ENCODE measurements at places on chromosomes 1 and 21.

GRCh38 chr1:15328351-15329103 is 81.2 kb upstream of the EFHD2 start:
- no peak for DNase-seq

- no peak for DNase-seq
Observed at GRCh38 chr1:88685259-88685620, 1.2 kb downstream of the PKN2 start.

DNA sequence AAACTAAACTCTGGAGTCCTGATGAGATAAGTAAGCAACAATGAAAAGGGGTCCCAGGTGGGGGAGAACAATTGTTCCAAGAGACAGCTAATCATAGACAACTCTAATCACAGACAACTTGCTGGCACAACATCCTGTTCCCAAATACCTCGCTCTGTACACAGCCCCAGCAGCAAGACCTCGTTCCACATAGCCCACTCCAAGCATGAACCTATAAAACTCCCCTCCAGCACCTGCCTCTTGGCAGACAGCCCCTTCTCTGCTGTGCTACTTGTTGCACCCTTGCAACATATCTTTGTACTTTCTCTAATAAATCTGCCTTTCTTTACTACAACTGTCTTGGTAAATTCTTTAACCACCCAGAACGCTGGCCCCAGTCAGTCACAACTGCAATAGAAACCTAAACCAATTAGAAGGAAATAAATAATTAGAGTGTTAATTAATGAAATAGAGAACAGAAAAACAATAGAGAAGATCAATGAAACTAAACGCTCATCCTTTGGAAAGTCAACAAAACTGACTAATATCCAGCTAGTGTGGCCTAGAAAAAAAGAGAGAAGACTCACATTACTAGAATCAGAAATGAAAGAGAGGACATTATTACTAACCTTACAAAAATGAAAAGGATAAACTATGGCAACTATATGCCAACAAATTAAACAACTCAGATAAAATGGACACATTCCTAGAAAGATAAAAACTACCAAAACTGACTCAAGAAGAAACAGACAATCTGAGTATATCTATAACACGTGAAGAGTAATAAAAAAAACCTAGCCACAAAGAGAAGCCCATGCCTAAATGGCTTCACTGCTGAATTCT is 36.1 kb downstream of the LRRC40 start:
- no peak for DNase-seq

- no peak for DNase-seq
Observed at GRCh38 chr1:174967845-174968705, 31.7 kb upstream of the CACYBP start.

- no peak for DNase-seq
Observed at GRCh38 chr1:22636927-22637326, 499 bp downstream of the C1QA start.

DNA sequence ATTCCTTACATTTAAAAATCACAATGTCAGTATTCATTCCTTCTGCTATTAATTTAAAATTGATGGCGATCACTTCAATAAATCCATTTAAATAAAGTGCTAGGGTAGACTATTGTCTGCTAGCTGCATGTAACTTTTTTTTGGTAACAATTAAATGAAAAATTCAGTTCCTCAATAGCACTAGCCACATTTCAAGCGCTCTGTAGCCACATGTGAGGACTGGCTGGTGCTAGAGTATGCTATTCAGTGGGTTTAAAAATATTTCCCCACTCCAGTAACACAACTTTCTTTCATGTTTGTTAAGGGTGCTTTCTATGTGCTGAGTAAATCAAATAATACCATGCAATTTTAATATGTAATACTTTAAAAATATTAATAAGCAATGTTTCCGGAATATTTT is 108.2 kb downstream of the LTN1 start:
- no peak for DNase-seq
